Epithelial cell of alveolus of lung (primary cell): ENCODE measurements at places on chromosomes 12 and 14. TPM values are rescaled to one million over a fixed set of nuclear protein-coding genes. Genes with fewer than 3 reads are reported as not detected.

The EPYC gene
- not detected in 2 replicates for total RNA-seq

The RAD9B gene
- 0.32 and 0.39 TPM in 2 replicates for total RNA-seq

The TOMM20L gene
- total RNA-seq = not detected in 2 replicates

The AQP6 gene
- total RNA-seq = not detected in 2 replicates

The IL26 gene
- total RNA-seq = not detected in 2 replicates

The TAS2R7 gene
- not detected in 2 replicates for total RNA-seq

The CLEC4C gene
- not detected in 2 replicates for total RNA-seq

The LRFN5 gene
- 4.9 and 14.7 TPM in 2 replicates for total RNA-seq

The BAG5 gene
- total RNA-seq = 16.8 and 18.7 TPM in 2 replicates

The CEP170B gene
- total RNA-seq = 12.9 and 14.6 TPM in 2 replicates
